NK-92 treated with Interleukin-12 subunit alpha and Interleukin-12 subunit beta, amount 100 ng/mL, for 24 hours (cell line): ENCODE measurements at places on chromosomes 16 and 17.
A peak's percentile ranks its signal among the peaks of the same experiment; 100 is the strongest.

DNA sequence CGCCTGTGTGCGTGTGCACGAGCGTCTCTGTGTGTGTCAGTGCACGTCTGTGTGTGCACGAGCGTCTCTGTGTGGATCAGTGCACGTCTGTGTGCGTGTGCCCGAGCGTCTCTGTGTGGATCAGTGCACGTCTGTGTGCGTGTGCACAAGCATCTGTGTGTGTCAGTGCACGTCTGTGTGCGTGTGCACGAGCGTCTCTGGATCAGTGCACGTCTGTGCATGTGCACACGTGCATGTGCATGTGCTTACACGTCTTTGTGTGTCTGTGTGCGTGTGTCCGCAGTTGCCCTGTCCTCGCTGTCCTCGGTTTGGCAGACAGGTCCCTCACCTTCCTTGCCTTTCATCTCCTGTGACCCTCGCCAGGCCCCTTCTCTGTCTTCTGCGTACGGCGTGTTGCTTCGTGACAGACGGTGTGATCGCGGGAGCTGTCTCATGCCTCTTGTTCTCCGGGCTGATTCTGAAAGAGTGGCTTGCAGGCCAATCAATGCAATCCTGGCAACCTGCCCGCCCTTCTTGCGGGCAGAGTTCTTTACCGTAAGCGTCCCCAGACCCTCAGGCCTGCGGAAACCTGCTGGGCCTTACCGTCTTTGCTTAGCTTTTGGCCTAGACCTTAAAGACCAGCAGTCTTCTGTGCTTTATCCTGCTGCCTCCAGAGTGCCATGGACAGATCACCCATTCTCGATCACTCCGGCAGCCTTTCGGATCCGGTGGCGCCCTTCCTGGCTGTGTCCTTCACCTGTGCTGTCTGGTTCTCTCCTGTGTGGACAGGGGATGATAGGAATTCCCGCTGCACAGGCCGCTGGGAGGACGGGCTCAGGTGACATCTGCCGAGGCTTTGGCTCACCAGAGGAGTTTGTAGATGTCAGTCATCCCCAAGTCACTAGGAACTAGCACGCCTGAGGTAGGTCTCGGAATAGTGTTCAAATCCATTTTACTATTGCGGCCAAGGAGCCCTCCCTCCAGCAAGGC is 18.5 kb downstream of the MLYCD start:
- DNase-seq, result no peak

DNA sequence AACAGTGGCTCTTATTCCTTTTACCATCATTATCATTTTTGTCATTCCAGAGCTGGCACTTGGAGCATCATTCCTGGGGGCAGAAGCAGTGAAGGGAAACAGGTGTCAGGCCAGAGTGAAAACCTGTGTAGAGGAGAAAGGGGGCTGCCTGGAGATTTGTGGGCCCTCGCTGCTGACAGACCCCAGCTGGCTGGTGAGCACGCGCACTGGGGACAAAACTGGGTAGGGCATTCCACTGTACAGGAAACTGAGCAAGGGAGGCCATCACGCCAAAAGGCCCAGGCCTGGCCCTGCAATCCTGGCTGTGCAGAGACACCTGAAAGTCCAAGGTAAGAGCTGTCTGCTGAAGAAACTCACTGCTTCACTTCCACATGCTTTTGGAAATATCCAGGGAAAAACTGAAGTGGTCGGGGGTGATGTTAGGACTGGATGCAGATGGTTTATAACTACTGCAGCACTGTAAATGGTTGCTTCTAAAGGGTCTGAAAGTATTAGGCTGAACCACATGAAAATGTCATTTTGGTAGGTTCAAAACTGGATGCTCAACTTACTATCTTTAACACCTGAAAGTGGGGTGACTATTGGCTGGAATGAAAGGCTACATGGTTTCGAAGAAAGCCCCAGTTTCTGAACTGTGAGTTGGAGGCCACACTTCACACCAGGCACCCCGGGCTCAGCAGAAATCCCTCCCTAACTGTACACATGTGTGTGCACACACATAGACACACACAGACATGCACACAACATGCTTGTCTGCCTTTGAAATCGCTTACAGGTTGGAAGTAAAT is 225.0 kb downstream of the C16orf78 start:
- DNase-seq, result no peak

DNA sequence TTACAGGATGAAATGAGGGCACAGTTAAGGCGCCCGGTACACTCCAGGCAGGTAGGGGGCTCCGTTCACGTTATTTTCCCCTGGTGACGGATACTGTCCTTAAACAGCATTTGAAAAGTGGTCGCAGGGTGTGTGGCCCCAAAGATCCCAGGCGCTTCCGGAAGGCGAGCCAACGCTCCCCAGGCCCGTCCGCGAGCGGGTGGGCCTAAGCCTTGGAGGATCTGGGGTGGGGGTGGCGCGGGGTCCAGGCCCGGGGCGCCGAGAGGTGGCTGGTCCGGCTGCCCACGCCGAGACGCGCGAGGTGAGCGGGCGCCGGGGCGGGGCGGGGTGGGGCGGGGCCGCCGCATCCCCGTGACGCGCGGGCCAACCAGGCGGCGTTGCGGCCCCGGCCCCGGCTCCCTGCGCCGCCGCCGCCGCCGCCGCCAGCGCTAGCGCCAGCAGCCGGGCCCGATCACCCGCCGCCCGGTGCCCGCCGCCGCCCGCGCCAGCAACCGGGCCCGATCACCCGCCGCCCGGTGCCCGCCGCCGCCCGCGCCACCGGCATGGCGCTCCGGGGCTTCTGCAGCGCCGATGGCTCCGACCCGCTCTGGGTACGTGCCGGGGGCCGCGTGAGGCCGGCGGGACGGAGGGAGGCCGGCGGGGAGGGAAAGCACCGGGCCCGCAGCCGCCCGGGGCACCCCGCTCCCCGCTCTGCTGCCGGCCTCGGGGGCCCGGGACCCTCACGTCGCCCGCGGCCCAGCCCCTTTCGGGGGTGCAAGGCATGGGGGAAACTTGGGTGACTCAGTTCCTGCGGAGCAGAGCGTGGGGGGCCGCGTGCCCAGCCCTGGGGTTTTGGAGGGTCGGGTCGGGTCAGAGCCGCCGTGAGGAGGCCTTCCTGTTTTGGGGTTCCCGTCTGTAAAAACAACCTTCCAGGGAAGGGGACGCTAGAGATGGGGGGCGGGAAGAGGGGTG is at the start of gene ABCC1:
ABCC1 (plus strand) TSS at position 407 of the 951 bp plus-strand sequence; CDS start at position 543, 136 bp downstream.
- DNase-seq, result peak; percentile 12

- DNase-seq, result no peak
These were observed 15.2 kb upstream of the TOX3 start for GRCh38 chr16:52561910-52562741.

DNA sequence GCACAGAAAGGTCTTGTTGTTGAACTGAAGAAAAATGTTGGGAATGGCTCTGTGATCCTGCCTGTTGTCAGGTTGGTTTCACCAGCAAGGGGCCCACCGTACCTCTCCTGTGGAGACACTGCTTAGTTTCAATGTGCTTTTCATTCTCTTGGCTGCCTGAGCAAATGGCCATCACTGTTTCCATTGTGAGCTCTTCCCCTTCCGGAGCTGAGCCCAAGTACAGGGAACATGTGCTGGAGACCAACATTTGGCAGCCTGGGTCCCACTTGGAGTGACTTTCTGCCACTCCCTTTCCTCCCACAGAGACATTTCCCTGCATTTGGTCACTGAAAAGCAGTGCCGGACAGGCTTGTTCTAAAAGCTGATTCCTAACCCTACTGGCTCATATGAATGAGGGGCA is 23.1 kb downstream of the GABARAPL2 start:
- DNase-seq, result no peak

GRCh38 chr16:89473791-89474414 is 16.5 kb downstream of the ANKRD11 start:
- DNase-seq, result no peak

DNA sequence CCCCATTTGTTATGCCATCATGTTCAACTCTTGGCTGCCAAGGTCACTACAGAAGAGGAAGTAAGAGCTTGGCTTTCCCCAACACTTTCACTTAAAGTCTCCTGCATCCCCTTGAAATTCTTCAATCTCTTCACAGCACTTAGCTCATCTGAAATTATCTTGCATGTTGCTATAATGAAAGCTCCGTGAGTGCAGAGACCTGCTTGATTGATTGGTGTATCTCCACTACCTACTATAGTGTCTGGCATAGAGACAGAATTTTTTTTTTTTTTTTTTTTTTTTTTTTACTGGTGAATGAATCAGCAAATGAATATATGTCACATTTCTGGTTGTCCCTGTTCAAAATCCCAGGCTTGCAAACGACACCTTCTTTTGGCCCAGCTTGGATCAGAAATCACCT is 1.9 kb upstream of the SDR42E1 start:
- no peak for DNase-seq
